ENCODE measurements at places on chromosomes 5 and 9. TPM values are rescaled to one million over a fixed set of nuclear protein-coding genes. Genes with fewer than 3 reads are reported as not detected.

GLDC gene
- 0.69 TPM for polyA plus RNA-seq

PROB1 gene
- 0.26 TPM for polyA plus RNA-seq

EFNA5 gene
- 5.9 TPM for polyA plus RNA-seq

PCDHB3 gene
- polyA plus RNA-seq = 0.05 TPM

ST8SIA4 gene
- 0.43 TPM for polyA plus RNA-seq

TOPORS gene
- 12.8 TPM for polyA plus RNA-seq

GRCh38 chr9:70479880-70480291, 65.4 kb upstream of the KLF9 start:
- no peak for DNase-seq

- DNase-seq = no peak
Observed at GRCh38 chr9:134406366-134407120, 80.3 kb downstream of the RXRA start.

- no peak for DNase-seq
Observed at GRCh38 chr5:66870708-66871107, 274.5 kb downstream of the MAST4 start.

DNA sequence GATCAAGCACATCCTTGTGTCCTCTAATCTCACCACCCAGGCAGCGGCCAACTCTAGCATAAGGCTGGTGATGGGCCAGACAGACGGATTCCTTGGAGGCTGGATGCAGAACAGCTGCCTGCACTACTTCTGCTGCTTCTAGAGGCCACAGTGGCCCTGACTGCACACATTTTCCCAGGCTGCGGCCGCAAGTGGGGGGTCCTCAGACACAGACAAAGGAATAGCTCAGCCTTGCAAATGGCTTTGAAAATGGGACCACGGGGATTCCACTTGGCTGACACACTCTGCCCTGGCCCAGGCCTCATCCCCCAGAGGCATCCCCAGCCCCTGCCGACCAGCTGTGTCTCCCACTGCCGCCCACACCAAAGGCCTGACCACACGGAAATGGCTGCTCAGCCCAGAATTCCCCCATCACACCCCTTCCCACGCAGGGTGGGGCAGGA, 540.8 kb downstream of the BNC2 start:
- no peak for DNase-seq

- DNase-seq = no peak
Observed at GRCh38 chr9:98412101-98412842, 156.8 kb upstream of the TBC1D2 start.

DNA sequence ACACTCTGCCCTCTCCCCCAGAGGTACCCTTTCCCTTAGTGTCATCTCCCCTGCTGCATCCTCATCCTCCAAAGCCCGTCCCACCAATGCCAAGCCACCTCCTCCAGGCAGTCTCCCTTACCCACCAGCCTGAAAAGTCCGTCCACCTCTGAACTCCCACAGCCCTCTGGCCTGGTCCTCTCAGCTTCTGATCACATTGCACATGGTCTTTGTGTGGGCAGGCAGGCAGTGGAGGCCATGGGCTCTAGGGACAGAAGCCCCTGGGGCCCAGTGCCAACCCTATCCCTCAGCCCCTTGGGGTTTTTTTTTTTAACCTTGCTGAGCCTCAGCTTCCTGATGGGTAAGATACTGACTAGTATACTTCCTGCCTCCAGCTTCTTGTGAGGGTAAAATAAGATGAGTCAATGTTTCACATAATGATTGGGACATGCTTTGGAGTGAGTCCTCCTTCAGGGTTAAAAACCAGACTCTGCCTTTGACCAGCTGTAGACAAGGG, 19.4 kb downstream of the CSF1R start:
- DNase-seq = no peak

DNA sequence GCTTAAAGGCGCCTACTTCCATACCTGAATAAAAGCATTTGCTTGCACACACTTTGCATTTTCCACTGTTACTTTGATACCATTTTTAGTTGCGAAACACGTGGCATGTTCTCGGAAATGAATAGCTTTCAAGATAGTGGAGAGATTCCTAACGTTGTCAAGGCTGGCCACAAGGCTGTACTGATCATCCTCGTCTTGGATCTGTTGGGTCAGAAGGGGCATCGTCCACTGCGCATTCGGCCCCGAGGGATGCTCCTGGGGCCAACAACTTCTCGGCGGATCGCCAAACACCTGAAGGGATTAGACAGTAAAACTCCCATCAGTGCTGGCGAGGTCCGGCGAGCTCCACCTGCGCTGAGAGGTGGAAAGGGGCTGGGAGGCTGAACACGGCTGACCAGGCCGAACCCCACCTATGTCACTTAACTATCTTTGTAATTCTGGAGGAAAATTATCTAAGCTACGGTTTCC, 599 bp downstream of the RAD1 start:
- DNase-seq = no peak

DNA sequence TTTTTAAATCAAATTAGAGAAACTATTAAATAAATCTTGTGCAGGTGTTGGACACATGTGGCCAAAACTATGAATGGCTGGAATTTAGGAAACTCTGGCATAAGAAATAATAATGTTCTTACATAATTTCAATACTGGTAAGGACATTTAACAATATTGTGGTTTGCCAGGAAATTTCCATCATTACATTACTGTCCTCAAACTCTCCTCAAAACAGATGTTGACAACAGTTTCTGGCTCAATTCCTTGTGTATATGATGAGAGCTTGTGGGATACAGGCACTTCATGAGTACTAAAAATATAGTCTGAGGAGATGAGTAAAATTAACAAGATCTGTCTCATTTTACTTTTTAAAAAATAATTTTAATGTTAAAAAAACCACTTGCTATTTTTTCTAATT, 27.9 kb downstream of the MCTP1 start:
- DNase-seq = no peak

DNA sequence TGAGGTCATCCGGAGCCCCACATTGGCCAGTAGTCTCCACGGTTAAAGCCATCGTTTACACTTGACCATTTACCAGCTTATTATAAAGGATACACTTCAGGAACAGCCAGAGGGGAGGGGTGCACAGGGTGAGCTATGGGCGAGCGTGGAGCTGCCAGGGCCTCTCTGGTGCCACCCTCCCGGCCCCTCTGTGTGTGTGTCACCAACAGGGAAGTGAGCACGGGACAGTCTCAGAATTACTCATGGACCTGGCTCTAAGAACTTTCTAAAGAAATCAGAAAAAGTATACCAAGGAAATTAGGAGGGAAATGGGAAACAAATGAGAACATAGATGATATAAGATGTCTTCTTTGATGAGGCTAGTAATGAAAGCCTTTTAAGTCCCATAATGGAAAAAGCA, 13.5 kb downstream of the WDR5 start:
- no peak for DNase-seq

GRCh38 chr5:136249678-136250266, 56.8 kb upstream of the SMIM32 start:
- DNase-seq = no peak

GRCh38 chr5:132877938-132878337, 4.5 kb downstream of the LEAP2 start:
- no peak for DNase-seq
